ENCODE measurements at places on chromosomes 13 and 19. TPM values are rescaled to one million over a fixed set of nuclear protein-coding genes. Genes with fewer than 3 reads are reported as not detected.

Gene SIGLEC7
- not detected for total RNA-seq

Gene KIR2DL1
- not detected for total RNA-seq

Gene ZNF677
- 8.8 TPM for total RNA-seq

Gene LRG1
- total RNA-seq = not detected

Gene GAS6
- total RNA-seq = 125 TPM

Gene CHMP2A
- total RNA-seq = 219 TPM

Gene GSX1
- total RNA-seq = not detected

All from smooth muscle cell of bladder (primary cell).